Nephron progenitor cell (in vitro differentiated cells): ENCODE measurements at places on chromosomes 16 and 17.

DNA sequence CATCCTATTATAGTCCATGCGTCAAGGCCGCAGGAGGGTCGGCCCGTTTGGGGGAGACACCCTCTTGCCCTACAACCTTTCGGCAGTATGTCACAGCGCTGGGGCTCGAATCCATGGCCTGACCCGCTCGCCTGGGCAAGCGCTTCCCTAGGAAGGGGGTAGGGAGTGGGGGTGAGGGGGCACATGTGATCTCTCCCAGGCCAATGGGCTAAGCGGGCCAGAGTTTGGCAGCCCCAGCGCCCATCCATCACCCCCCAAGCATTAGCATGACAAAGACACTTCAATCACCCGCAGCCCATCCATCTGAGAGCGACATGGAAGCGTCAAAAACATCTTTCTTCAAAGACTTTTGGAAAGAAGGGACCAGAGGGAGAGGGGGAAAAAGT lies at the start of gene HOXB1:
Gene HOXB1 (minus strand): TSS at position 125 of the 386 bp plus-strand sequence. CDS start 107 bp downstream, at position 18.
- peak; percentile 64 for DNase-seq

DNA sequence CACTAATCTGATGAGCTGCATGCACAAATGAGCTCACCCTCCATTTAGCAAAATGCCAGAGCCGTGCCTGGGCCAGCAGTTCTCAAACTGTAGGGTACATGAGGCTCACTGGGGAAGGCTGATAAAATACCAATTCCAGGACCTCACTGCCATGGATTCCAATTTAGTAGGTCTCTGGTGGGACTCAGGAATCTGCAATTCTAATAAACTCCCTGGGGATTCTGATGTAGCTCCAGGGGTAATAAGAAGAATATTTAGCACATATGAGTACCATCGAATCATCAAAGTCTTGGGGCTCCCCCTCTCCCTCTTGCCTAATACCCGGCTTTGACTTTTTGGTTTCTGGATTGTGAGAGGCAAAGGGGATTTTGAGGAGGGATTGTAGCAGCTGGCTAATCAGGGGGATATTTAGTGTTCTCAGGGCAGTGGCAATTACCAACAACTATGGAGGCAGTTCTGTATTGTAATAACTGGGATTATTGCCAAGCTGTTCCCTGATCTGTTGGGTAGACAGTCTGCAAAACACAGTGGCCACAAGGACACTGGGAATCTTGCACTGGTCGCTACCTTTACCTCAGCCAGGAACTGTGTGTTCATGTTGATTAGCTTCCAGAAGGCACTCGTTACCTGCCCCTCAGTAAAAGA lies 140.4 kb downstream of the SHISA9 start:
- DNase-seq: no peak

DNA sequence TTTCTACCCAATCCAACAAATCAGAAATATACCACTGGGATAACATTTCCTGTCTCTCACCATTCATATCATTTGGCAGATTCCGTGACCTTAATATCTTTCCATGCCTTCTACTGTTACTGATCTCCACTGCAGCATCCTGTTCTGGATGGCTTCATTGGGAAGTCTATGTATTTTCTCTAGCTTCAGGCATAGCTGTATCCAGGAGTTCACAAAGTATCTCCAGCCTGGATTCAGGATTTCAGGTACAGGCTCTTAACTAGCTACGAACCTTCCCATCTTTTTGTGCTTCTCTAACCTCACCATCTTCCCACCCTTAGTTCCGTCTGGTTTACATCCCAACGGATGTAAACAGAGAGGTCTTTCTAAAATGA lies 15.2 kb upstream of the USP10 start:
- no peak for DNase-seq

DNA sequence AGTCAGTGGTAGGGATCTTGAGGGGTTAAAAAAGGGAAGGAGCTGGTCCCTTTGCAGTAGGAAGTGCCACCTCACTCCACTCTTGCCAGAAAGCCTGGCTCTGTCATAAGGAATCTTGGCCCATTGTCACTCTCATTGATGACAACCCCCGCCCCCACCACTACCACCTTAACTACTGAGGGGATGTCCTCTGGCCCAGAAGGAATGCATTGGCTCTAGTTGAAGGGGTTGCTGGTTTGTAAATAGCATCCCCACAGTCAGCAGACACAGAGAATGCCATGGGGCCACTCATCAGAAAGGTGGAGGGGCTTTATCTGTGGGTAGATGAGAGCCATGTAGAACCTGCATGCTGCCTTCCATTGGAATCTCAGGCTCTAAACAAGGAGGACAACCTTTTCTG lies 316.2 kb downstream of the WWOX start:
- DNase-seq: no peak

DNA sequence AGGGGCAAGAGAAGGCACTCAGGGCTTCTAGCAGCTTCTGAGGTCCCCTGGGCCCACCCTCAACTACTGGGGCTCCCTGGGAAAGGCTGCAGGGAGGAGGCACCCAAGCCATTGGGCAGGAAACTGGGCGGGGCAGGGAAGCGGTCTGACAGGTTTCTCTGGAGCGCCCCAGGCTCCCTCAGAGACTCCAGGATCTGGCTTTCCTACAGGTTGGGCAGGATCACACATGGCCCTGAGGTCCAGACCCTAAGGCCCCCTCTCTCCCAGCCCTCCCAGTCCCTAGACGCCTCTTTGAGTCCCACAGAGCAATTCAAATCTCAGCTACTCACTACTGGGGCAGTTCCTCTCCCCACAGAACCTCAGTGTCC lies 14.3 kb downstream of the JUP start:
- DNase-seq: no peak

DNA sequence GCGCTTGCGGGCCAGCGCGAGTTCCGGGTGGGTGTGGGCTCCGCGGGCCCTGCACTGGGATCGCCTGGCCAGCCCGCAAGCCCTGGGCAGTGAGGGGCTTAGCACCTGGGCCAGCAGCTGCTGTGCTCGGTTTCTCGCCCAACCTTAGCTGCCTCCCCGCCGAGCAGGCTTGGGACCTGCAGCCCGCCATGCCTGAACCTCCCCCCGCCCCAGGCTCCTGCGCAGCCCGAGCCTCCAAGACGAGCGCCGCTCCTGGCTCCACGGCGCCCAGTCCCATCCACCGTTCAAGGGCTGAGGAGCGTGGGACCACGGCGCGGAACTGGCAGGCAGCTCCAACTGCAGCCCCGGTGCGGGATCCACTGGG lies 12.3 kb upstream of the ZFP90 start:
- DNase-seq: no peak

- no peak for DNase-seq
Observed at GRCh38 chr17:67281053-67281452, 36.1 kb upstream of the HELZ start.

GRCh38 chr16:4746215-4746614 lies 11.9 kb downstream of the DNAAF8 start:
- no peak for DNase-seq

- DNase-seq: no peak
Observed at GRCh38 chr16:55411231-55411630, 67.8 kb upstream of the MMP2 start.

DNA sequence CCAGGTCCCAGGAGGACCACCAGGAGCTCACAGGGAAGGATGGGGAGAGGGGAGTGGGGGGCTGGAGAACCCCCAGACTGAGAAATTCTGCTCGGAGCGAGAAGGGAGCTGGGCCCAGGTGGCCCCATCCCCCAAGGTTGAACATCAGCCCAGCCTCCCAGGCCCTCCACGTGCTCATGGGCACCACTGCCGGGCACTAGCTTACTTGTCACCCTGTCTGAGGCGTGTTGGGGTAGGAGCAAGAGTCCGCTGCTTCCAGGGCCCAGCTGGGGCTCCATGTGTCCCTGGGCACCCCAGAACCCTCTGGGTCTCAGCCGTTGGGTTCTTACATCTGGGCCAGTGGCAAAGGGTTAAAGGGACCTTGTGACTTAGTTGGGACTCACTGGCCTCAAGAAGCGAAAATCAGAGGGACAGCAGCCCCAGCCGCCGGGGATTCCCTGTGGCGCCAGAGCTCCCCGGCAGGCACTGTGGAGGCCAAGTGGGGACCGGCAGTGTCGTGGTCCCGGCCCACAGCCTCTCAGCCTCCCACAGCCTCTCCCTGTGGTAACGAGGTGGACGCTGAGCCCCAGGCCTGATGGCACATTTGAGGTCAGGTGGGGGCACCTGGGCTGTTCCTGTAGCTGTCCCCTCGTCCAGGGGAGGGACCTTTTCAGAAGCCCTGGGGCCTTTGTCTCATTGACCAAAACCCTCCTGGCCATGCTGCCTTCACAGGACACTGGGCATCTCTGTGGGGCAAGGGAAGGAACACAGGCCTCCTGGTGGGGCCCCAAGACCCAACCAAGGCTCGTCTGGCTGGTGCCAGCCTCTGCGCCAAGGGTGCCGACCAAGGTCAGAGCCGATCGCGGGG lies 33.7 kb upstream of the CDH15 start:
- no peak for DNase-seq

- no peak for DNase-seq
Observed at GRCh38 chr16:57920880-57921229, 50.1 kb downstream of the CNGB1 start.

- no peak for DNase-seq
Observed at GRCh38 chr17:77206158-77206956, 65.6 kb downstream of the SEC14L1 start.
